ENCODE measurements at places on chromosomes 5 and 9.

DNA sequence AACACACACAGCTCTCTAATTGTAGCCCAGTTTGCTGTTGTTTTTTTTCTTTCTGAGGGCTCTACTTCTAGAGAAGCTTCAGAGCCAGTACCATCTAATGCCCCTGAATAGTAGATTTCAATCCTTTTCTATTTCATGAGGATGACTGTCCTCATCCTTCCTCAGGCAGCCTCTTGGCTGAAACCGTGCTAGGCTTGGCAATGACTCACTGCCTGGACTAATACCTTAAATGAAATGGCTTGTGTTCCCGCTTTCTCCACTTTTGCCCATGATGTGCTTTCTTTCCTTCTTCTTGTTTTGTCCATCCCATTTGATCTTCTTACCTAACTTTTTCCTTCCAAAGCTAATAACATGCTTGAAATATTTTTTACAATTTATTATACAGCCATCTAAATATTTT is 80.1 kb downstream of the ITGA1 start:
- DNase-seq: peak; percentile 43

GRCh38 chr9:37958154-37958553 is 54.2 kb upstream of the SLC25A51 start:
- peak; percentile 25 for DNase-seq

DNA sequence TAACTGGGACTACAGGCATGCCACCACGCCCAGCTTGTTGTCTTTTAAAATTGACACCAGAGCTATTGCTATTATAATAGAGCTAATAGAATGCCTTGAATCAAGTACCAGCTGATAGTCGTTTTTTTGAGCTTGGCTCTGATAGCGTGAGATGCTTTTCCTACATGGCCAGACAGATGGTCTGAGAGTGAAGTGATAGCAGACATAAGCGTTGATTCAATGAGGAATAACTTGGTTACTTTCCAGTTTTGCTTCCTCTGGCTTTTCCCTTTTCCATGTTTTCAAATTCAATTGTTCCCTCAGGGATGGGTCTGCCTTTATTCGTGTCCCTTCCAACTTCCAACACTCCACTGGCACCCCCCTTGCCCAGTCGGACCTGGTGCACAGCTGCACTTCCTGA is 15.4 kb downstream of the AGXT2 start:
- no peak for DNase-seq

GRCh38 chr9:83410701-83411100 is 127.5 kb downstream of the FRMD3 start:
- DNase-seq: no peak

GRCh38 chr9:37740128-37740527 is 13.5 kb upstream of the TRMT10B start:
- DNase-seq: no peak

DNA sequence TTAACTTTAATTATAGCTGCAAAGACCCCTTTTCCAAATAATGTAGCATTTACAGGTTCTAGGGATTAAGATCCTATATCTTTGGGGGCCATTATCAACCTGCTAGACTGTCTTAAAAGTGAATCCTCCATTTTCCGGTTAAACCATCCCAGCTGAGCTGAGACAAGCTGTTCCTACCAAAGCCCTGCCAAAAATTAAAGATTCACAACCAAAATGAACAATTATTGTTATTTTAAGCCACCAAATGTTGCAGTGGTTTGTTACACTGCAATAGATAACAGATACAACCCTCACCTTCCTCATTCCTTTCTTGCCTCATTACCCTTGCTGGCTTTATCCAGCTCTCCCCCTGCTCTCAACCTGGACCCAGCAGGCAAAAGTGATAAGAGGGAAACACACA is 343.4 kb downstream of the CDK5RAP2 start:
- no peak for DNase-seq

DNA sequence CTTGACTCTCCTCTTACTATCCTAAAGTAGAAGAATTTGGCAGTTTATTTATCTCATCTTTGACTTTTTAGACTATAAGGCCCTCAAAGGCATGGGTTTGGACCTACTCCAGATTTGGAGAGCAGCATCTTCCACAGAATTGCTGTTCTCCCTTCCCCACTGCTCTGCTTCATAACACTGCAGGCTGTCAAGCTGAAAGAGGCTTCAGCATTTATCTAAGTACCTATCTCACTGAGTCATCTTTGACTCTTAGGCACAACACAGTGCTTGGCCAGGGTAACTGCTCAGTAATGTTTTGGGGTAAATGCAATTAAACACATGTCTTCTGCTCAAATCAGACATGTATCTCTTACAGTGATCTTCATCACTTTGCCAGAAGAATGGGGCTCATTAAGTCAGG is 60.6 kb downstream of the GRIN3A start:
- DNase-seq: no peak

- DNase-seq: no peak
These were observed 109.6 kb upstream of the MOCS2 start for GRCh38 chr5:53219174-53219573.

DNA sequence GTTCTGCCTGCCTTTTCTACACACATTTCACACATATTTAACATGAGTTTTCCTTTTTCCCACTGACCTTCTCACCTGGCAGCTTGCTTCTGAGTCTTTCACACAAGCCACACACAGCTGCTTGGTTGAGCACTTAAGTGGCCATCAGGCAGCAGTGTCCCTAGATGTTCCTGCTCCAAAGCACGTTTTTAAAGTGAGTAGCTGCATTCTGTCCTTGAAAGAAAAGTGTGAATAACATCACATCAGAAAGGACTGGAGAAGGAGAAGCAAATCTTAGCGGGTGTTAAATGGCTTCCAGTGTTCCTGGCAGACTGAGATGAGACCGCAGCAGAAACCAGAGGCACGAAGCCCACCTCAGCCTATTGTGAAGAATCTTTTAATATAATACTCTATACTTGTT is 209.2 kb upstream of the IRX4 start:
- DNase-seq: no peak

DNA sequence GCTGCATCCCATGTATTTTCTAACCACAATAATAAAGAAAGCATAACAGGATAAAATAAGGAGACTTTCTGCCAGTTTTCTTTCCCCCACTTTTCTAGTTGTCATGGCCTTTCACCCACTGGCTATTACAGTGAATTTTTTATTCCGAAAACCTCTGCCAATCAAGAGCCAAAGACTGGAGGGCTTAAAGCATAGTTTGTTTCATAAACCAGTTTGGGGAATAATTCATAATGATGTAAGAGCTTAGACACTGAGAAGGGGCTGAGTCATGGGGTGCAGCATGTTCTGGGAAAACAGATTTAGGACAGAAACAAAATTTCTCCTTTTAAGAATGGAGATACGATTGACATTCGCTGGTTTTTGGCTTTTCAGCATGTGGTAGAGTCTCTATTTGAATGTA is 4.4 kb upstream of the GLIPR2 start:
- DNase-seq: no peak

- DNase-seq: no peak
These were observed 120.4 kb upstream of the CDH10 start for GRCh38 chr5:24765219-24765618.

GRCh38 chr9:32503008-32503407 is 23.0 kb downstream of the RIGI start:
- DNase-seq: no peak

GRCh38 chr5:167244583-167244982 is 1046.9 kb upstream of the WWC1 start:
- no peak for DNase-seq

DNA sequence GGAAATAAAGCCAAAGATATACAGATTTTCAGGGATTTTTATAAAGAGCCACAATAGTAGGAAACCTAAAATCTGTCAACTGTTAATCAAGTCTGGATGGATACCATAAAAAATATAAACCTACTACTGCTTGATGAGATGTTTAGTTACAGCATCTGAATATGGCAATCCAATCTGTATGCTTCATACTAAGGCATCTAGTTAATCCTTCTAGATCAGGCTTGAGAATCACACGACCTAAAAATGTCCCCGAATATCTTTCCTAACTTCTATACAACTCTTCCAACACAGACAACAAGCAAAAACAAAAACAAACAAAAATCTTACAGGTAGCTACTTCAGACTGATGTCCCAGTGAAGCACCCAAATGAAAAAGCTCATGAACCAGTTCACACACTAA is 29.8 kb downstream of the SSBP2 start:
- DNase-seq: no peak

- DNase-seq: peak; percentile 84
These were observed 18.0 kb downstream of the NEURL1B start for GRCh38 chr5:172658961-172659501.

DNA sequence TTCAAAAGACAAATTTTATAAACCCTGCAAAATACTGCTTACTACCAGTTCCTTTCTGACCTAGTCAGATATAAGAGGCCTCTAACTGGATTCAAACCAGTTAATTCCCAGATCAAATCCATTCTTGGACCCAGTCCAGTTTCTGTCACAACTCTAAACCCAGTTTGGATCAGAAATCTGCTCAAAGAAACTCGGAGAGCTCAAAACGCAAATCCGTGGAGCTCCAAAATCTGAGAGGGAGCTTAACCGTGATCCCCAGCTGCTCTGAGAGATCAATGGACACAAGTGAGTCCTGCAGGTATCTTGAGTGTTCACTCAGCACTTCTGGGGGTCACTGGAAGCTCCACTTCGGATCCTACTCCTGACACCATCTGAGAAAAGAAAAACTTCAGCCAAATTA is 348.1 kb upstream of the PTGER4 start:
- DNase-seq: no peak

DNA sequence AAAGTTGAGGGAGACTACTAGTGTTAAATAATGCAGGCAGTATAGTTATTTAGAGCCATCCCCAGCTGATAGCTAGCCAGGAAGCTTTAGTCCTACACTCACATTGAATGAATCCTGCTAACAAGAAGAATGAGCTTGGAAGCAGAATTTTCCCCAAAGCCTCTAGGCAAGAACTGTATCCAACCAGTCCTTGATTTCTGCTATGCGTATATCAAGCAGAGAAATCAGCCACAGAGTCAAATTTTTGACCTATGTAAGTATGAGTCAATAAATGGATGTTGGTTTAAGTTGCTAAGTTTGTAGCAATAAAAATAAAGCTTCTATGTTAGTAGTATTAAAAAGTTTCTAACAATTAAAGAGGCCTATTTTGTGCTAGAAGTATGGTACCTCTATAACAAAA is 672.1 kb upstream of the CHD1 start:
- DNase-seq: no peak

DNA sequence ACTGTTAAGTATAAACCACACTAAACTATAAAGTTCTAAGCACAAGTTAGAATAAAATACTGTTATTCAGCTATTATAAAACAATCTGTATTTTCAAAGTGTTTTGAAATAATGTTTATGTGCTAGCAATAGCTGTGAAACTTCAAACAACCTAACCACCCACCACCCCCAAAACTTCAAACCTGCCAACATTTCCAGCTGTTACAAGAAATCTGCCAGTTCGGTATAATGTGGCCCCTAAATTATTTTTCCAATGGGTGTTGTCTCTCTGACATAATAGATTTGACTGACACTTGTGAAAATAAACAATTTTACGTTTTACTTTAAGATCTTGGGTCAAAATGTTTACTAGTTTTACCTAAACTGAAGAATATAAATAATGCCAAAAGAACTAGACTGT is 24.7 kb downstream of the MAPKAP1 start:
- no peak for DNase-seq

GRCh38 chr5:1840741-1841521 is 39.7 kb downstream of the NDUFS6 start:
- no peak for DNase-seq

GRCh38 chr5:38569180-38569579 is 12.7 kb upstream of the LIFR start:
- no peak for DNase-seq

DNA sequence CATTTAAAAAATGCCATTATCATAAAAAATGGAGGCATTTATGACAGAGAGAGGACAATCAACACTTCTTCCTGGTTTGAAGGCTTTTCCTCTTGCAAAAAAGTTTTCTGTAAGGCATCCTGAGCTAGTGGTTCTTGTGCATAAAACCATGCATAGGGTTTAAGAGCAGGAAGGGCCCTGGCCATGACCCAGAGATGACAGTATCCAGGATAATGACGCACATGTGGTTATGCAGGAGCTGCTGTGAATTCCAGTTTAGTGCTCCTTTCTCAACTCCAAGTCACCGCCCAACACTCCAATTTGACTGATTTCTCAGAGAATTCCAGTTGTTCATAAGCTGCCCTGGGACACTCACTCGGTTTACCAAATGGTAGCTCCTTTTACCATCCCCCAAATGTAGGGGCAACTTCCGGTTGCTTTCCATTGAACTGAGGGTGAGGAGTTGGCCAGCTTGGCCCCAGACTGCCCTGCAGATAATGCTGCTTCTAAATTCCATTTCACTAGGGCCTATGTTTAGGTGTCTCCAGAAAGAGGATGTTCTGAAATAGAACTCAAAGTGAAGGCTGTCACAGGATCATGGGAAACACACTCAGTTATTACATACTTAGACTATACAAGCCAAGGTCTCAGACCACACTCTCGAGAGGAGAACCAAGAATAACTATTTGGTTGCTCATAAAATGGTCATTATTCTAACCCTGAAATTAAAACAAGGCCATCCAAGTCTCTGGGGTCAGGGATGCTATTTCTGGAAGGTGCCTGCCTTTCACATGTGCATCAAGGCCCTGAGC is 179.1 kb downstream of the SLIT3 start:
- DNase-seq: no peak

- no peak for DNase-seq
These were observed 22.6 kb downstream of the CCNJL start for GRCh38 chr5:160289721-160290120.

DNA sequence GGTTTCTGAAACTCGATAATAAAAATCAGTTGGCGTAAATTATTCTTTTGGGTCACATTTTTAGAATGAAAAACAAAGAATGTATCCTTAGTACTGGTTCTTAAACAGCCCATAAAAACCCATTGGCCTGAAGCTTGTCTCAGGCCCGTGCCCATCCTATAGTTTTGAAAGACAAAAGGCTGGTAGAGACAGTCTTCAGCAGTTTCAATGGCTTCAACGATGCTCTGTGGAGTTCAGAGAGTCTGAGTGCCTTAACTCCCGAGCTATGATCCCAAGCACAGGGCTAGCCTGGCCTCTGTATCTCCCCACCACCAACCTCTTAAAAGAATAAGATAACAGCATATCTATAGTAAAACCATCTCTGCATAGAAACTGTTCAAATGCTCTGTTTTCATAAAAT is 595.0 kb downstream of the CDH12 start:
- no peak for DNase-seq

DNA sequence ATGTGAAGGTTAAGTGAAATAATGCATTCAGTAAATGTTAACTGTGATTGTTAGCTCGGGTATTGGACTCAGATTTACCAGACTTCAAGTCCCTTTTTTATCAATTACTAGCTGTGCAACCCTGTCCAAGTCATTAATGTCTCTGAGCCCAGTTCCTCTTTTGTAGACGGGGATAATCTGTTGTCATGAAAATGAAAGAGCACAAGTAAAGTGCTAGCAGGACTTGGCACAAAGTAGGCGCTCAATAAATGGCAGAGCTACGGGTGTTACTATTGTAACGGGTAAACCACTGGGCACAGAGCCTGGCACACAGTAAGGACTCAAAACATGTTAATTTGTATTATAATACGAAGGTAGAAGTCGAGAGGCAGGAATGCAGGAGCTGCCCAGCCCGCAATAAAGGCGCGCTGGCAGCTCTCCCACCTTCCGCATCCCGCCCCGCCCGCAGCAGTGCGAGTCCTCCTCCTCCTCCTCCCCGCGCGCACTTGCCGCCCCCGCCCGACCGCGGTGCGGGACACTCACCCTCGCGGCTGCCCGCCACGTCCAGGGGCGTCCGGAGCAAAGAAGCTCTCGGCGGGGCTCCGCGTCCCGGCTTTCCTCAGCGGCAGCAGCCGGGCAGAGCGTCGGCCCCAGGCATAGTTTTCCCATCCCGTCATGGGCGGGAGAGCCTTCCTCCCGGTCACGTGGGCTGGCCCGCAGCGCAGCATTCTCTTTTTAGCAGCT is at the start of gene C1QTNF2:
C1QTNF2 (minus strand) TSS at position 637 of the 723 bp plus-strand sequence. CDS start 15,615 bp downstream, outside the sequence.
- DNase-seq: peak; percentile 79

All from aorta (tissue), 5 donors.